SK-N-SH (cell line): ENCODE measurements at places on chromosomes 4 and X.
A peak's percentile ranks its signal among the peaks of the same experiment; 100 is the strongest.

GRCh38 chr4:145909281-145909715 is 29.3 kb downstream of the ZNF827 start:
- peak; percentile 20 for DNase-seq

GRCh38 chr4:183392377-183392776 is 52.1 kb upstream of the CDKN2AIP start:
- DNase-seq = no peak

DNA sequence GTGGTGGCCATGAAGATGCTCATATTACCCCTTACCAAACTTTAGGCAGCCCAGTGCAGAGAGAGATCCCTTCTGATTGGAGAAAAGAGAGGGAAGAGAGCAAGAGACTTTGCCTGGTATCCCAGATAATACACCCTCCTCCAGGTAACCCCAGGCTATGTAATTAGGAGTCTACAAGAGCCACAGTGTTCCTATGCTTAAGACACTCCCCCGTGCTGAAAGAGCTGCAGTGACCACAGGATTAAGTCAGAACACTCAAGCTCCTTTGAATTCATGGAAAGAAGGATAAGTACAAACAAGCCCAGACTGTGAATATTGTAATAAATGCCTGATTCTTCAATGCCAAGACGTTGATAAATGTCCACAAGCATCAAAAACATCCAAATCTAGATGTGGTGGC is 41.4 kb downstream of the PABPC4L start:
- DNase-seq = no peak

- DNase-seq = no peak
Observed at GRCh38 chr4:184816962-184817361, 8.8 kb downstream of the ACSL1 start.

DNA sequence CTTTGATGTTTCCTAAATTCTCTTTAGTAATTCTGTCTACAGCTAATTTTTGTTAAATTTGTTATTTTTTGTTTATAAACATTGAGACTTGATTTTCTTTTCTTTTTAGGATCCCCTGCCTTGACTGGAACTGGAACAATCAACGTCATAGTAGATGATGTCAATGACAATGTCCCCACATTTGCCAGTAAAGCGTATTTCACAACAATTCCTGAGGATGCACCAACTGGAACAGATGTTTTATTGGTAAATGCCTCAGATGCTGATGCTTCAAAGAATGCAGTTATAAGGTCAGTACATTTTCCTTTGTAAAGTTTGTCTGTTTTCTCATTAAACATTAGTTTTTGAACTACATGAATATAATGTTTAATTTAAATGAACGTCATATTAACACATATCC is 119.4 kb downstream of the FAT4 start:
- no peak for DNase-seq

DNA sequence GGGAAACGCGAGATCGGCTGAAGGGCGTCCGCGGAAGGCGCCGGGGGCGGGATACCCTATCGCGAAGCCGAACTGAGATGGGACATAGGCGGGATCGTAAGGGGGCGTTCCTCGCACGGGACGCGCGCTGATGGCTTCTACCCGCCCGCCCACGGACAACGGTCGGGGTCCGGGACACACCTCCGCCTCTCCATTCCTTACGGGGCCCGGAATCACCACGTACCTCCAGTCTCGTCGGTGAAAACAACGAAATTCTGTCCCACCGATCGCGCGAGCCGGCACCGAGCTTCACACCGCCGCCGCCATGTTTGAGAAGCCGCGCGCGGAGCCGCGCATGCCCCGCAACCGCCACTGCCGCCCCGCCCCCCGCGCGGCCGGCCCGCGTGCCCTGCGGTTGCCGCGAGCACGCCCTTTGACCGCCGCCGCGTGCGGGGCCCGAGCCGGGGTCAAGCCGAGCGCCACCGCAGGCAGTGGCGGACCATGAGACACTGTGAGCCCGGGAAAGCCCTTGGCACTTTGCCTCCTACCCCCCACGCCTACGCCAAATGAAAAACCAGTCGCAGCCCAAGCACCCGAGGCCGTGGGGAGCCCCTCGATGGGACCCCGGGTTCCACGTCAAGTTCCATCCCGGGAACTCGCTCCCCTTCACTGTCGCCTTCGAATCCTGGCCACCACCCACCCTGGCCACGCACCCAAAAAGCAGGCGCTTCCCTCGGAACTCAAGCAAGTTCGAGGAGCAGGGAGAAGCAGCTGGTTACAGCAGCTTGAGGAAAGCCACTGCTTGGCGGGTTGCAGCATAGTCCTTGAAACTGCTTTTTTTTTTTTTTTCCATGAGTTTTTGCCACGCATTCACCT is at the start of gene SCML2:
Gene SCML2, minus strand, starts transcription at position 320 of the 855 bp plus-strand sequence. CDS start 20,617 bp downstream, outside the sequence.
- peak; percentile 83 for DNase-seq

DNA sequence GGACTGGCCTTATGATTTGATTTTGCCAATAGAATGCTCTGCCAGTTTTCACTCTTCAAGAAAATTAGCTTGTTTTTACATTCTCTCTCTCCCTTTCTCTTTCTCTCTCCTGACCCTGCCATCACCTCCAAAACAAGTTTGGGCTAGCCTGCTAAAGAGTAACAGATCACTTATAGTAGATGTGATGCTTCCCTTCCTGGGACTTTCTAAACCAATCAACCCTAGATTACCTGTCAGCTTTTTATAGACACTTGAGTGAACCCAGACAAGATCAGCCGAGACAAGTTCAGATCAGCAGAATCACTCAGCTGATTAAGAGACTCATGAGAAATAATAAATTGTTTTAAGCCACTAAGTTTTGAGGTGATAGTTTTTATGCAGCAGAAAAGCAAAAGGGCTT is 521.2 kb downstream of the ANKRD50 start:
- DNase-seq = no peak

- peak; percentile 78 for DNase-seq
Observed at GRCh38 chr4:120801137-120801758, 121.3 kb downstream of the PRDM5 start.

GRCh38 chr4:47465004-47465403 is 1.5 kb upstream of the COMMD8 start:
- DNase-seq = no peak

DNA sequence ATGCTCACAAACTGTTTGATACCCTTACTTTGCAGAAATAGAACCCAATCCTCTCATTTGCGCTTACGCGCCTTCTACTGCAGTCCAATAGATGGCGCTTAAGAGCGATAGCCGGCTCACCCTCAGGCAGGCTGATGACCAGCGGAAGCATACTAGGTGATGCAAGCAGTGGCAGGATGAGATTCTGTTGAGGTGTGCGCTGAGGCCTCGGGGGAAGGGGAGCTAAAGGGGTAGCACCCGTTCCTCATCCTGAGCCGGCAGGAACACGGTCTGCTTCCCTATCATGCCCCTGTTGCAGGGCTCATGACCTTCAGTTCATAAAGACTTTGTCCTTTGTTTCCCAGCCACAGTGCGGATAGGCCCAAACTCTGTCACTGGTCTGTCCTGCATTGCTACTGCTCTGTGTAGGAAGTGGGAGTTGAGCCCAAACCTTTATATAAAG is 628.9 kb downstream of the TLL1 start:
- DNase-seq = peak; percentile 38

GRCh38 chr4:169439244-169439643 is 168.5 kb upstream of the SH3RF1 start:
- no peak for DNase-seq

GRCh38 chrX:50635817-50636365 is 165.3 kb upstream of the DGKK start:
- peak; percentile 22 for DNase-seq

- DNase-seq = no peak
Observed at GRCh38 chr4:183858011-183858615, 47.0 kb upstream of the STOX2 start.

GRCh38 chr4:24781999-24782745 is 13.2 kb upstream of the SOD3 start:
- DNase-seq = no peak

DNA sequence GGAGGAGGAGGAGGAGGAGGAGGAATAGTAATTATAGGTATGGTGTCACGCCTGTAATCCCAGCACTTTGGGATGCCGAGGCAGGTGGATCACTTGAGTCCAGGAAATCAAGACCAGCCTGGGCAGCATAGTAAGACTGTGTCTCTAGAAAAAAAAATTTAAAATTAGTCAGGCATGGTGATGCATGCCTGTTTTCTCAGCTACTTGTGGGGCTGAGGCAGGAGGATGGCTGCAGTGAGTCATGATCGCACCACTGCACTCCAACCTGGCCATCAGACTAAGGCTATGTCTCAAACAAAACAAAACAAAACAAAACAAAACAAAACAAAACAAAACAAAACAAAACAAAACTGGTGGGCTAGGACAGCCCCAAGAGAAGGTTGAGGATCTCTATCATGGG is 3.0 kb downstream of the STARD8 start:
- DNase-seq = no peak

GRCh38 chrX:80513625-80514024 is 93.4 kb downstream of the TENT5D start:
- DNase-seq = no peak

DNA sequence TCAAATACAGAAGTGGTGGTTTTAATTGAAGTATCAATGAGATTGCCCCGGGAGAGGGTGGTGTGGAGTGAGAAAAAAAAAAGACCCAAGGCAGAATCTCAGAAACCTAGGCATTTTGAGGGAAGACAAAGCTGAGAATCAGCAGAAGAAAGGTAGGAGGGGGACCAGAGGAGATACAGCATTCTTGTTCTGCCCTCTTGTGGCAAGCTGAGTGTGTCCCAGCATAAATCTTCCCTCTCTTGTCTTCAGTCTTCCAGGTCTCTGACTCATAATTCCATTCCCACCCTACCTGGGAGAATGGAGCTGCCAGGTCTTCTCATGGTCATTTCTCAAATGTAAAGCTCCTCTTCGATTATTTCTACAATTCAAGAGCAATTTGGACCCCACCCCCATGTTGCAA is 32.7 kb upstream of the MAGED1 start:
- peak; percentile 30 for DNase-seq

DNA sequence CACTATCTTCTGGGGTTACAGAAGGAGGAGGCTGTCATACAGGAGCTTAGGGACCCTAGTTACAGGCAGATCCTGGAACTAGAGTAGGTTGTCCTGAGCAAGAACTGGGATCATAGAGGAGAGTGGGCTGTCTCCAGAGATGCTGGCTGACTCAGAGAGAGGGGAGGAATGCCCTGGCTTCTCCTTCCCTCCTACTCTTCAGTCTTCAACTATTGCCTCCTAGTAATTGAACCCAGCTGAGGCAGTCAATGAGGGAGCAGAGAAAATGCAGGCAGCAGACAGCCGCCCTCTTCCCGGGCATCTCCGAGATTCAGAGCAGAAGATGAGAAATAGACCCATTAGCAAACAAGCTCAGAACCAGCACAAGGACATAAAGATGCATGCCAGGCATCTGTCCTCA is 118.3 kb upstream of the PDE5A start:
- DNase-seq = no peak

- DNase-seq = no peak
Observed at GRCh38 chr4:61933527-61933926, 733.4 kb downstream of the ADGRL3 start.

- peak; percentile 7 for DNase-seq
Observed at GRCh38 chr4:2765832-2766526, 9.8 kb upstream of the TNIP2 start.

DNA sequence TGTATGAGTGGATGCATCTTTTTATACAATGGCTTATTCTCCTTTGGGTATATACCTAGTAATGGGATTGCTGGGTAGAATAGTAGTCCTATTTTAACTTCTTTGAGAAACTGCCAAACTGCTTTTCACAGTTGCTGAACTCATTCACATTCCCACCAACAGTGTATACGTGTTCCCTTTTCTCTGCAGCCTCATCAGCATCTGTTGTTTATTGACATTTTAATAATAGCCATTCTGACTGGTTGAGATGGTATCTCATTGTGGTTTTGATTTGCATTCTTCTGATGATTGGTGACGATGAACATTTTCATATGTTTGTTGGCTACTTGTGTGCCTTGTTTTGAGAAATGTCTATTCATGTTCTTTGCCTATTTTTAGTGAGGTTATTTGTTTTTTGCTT is 687.0 kb upstream of the EPHA5 start:
- DNase-seq = no peak

GRCh38 chr4:113159942-113160545 is 110.6 kb downstream of the ANK2 start:
- DNase-seq = no peak

GRCh38 chr4:16537926-16538325 is 311.7 kb upstream of the TAPT1 start:
- no peak for DNase-seq

GRCh38 chr4:180669680-180670079 is 1573.5 kb upstream of the TENM3 start:
- DNase-seq = no peak

GRCh38 chr4:76589402-76589801 is 154.4 kb downstream of the SHROOM3 start:
- DNase-seq = no peak

GRCh38 chr4:59814402-59815010 is 1385.6 kb upstream of the ADGRL3 start:
- DNase-seq = no peak

- DNase-seq = no peak
Observed at GRCh38 chr4:85792376-85793232, 317.7 kb downstream of the ARHGAP24 start.

DNA sequence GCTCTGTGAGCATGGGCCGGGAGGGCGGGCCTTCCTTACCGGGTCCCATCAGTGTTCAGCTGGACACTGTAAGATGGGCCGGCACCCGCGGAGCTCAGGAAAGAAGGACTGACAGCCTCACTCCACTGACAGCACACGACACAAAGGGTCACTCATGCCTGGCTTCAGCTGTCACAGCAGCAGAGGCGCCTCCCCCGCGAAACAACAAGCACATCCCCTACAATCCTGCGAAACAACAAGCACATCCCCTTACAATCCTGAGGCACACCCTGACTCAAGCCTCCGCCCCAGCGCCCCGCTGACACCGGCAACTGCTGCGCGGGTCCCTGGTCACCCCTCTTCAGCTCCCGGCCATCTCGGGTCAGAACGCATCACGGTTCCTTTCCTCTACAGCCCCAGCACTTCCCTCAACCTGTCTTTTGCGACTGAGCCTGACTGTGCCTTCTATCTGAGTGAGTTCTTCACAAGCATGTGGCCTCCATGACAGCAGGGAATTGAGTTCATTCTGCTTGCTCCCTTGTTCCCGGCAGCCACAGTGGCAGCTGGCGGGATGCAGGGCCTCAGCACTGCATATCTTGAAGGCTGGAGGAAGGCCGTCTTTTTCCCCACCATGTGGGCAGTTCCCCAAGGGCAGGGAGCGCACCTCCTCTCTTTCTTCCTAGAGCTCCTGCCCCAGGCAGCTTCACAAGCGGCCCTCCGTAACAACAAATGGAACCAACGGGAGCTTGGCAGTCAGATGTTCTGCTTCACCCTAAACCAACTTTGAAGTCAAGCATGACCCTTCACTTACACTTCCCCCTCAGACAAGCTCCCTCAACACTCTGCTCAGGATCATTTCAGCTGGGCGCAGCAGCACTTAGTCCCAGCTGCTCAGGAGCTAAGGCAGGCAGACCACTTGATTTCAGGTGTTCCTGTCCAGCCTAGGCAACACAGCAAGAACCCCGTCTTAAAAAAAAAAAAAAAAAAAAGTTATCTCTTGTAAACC is 39.6 kb downstream of the SCD5 start:
- no peak for DNase-seq

- DNase-seq = no peak
Observed at GRCh38 chrX:148572337-148572736, 71.9 kb downstream of the AFF2 start.

GRCh38 chr4:189069772-189070171 is 870.9 kb upstream of the FRG1 start:
- DNase-seq = no peak
